ENCODE measurements at places on chromosomes 3 and 15.

GRCh38 chr15:64148168-64148567, 3.4 kb upstream of the SNX22 start:
- DNase-seq, result no peak

GRCh38 chr15:44097552-44097951, 97.5 kb downstream of the FRMD5 start:
- DNase-seq, result no peak

- no peak for DNase-seq
Measured at GRCh38 chr3:89702404-89702803, 595.0 kb downstream of the EPHA3 start.

DNA sequence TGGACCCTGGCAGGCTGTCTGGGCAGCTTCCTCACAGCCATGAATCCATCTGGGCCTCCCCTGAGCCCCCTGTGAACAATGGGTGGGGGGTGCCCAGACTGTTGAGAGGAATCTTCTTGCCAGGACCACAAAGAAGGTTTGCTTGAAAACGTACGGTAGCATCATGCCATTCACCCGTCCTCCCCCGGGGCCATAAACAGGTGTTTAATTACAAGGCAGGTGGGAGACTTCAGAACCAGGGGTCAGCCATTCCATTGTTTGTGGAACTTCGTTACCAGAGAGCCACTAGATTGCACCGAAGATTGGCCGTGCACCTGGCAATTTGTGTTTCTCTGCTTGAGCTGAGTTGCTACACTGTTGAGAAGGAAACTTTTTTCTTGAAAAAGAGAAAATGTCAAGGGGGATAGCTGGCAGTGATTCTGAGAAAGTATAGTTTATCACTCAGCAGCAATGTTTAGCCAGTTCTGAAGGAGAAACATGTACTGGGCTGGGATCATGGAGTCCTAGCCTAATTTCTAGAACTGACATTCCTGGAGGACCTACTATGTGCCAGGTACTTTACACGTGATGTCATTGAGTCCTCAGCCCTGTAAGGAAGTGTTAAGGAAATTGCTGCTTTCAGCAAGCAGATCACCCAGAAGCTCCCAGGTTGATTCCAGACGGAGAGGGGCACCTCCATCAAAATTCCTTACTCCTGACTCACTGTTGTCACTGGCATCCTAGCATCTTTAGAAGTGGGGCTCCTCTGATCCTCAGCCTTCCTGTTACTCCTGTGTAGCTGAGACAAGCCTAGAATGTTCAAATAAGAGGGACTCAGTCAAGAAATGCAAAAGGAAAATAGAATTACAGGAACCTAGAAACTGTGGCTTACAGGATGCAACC, 103.8 kb upstream of the UBE2E1 start:
- DNase-seq, result no peak

DNA sequence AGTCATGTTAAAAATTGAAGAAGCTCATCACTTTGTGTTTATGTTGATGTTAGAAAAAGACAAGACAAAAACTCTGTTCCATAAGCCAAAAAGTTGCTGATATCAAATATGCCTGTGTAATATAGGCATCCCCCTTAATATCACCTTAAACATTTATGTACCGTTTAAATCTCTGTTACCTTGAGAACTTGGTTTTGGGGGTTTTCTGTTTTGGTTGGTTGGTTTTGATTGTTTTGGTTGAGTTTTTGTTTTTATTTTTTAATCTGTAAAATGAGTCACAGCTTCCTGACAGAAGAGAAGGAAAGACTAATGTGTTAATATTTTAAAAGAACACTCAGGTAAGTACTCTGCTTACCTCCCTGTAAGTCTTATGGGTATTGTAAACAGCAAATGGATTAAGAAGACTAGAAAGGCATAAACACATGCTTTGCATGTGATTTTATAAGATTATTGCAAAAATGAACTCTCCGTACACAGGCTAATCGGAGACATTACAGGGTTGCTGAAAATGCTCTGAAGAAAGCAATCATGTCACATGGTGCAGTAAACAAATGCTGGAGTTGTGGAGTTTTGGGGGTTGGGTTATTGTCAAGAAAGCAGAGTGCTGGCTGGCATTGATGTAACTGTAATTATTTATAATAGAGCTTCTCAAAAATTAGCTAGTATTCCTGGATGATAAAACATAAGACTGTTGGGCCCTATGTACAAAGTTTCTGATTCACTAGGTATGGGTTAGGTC, 69.5 kb upstream of the MBNL1 start:
- no peak for DNase-seq

GRCh38 chr3:193574488-193575070, 18.4 kb upstream of the OPA1 start:
- no peak for DNase-seq

GRCh38 chr3:138412821-138413551, 21.4 kb upstream of the ESYT3 start:
- no peak for DNase-seq

- DNase-seq, result no peak
Measured at GRCh38 chr3:185366913-185367312, 4.0 kb downstream of the MAP3K13 start.

DNA sequence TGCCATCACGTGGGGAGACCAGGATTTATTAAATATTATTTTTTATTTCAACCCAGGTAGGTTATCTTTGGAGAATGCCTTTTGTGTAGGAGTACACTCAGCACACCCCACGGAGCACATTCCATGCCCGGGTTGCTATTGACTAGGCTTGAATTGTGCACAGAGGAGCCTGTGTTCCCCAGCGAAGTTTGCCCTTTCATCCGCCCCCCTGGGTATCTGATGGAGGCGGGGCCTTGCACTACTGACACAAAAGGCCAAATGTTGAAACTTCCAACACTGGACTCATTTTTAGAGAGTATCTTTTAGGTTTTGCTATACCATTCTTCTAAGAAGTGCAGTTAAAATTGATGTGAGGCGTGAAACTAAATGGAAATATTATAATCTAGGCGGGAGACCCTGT, 39.3 kb upstream of the PPP4R2 start:
- DNase-seq, result no peak

- DNase-seq, result no peak
Measured at GRCh38 chr3:13842226-13842625, 37.6 kb downstream of the WNT7A start.

GRCh38 chr3:51392355-51393133, 1.5 kb downstream of the RBM15B start:
- no peak for DNase-seq

GRCh38 chr3:45988804-45989203, 6.8 kb downstream of the FYCO1 start:
- DNase-seq, result no peak

- no peak for DNase-seq
Measured at GRCh38 chr15:68259883-68260282, 17.7 kb upstream of the FEM1B start.

GRCh38 chr15:85963262-85963760, 116.4 kb upstream of the AGBL1 start:
- no peak for DNase-seq

DNA sequence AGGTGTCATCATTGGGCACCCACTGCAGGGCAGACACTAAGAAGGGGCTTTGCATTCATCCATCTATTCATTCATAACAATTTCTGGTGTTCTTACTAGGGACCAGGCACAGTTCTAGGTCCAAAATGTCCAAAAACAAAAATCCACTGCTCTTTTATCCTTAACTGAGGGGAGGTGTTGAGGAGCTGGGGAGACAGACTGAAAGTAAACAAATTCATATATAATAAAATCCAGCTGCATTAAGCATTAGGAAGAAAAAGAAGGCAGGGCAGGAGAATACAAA, 1.1 kb downstream of the EIF4E3 start:
- no peak for DNase-seq

DNA sequence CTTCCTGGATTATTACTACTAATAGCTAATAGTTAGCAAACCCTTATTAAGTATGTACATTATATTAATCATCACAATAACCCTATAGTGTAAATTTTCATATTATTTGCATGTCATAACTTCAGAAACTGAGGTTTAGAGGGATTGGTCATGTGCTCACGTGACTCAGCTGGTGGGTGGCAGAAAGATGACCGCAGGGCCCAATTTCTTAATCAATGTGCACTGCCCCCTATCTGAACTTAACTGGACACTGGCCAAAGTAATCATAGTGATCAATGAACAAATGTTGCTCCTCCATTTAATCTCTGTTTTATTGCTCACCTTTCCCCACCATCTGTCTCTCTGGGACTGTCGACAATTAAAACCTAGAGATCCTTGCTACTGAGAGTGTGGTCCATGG, 52.2 kb downstream of the PLD1 start:
- no peak for DNase-seq

- no peak for DNase-seq
Measured at GRCh38 chr3:54556630-54557029, 371.2 kb downstream of the LRTM1 start.

- no peak for DNase-seq
Measured at GRCh38 chr3:48418140-48418539, 11.7 kb downstream of the PLXNB1 start.

GRCh38 chr3:184678317-184679055, 33.4 kb downstream of the MAGEF1 start:
- no peak for DNase-seq

- no peak for DNase-seq
Measured at GRCh38 chr15:34795267-34796081, at the start of gene ACTC1. ACTC1 (minus strand) TSS chr15:34795549; CDS start chr15:34794808, 741 bp downstream.

GRCh38 chr3:129608936-129609590, 2.6 kb upstream of the PLXND1 start:
- no peak for DNase-seq

DNA sequence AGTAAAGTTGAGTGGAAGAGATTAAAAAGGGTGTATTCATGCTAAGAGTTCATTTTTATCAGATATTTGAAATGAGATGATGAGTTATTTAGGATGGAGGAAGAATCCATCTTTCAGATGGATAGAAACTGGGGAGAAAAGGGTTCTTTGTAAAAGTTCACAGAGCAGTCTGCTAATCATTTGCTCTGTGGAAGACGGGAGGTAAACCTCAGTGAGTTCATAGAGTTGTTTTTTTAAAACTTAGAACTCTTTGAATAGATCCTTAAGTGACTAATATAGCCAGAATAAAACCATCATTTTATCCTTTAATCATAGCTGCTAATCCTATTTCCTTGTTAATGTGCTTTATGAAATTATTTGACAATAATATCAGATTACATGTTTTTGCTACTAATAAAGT, 5.1 kb downstream of the RASA2 start:
- DNase-seq, result no peak

DNA sequence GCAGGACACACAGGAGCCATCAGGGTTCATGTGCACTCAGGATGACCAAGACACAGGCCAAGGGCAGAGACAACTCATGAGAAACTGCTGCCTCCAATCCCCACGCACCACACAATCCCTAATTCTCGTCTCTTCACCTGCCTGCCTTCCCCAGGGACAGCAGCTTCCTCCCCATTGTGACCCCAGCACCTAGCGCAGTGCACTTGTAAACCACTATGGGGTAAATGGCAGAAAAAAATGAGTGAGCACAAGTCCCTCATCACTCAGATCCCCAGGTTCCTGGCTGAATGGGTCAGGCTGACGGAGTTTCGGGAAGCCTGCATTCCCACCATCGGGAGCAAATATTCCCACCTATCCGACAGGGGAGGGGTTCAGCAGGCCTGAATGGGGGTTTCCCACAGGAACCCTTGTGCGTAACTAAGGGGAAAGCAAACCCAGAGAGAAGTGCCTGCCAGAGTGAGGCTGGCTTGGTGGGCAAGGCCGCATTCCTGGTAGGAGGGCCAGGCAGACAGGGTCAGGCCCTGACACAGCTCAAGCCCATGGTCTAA, 18.8 kb downstream of the PLXNB1 start:
- DNase-seq, result no peak

- no peak for DNase-seq
Measured at GRCh38 chr3:124927574-124928045, 6.9 kb downstream of the MUC13 start.

GRCh38 chr3:16512435-16513140, 911 bp downstream of the RFTN1 start:
- no peak for DNase-seq
